Cardiac ventricle fibroblast (primary cell): ENCODE measurements at places on chromosomes 3 and 15. TPM values are rescaled to one million over a fixed set of nuclear protein-coding genes. Genes with fewer than 3 reads are reported as not detected.

The LIPC gene
- total RNA-seq, result 0.20 and 0.75 TPM in 2 replicates

The ILDR1 gene
- not detected in 2 replicates for total RNA-seq

The ZNF860 gene
- total RNA-seq, result 0.05 and 0.31 TPM in 2 replicates

The PCOLCE2 gene
- 65.1 and 68.1 TPM in 2 replicates for total RNA-seq

The GOLGA8S gene
- 0.19 and 0.39 TPM in 2 replicates for total RNA-seq

The ZDHHC19 gene
- not detected in 2 replicates for total RNA-seq

The TMOD3 gene
- 22.7 and 26.7 TPM in 2 replicates for total RNA-seq

The C3orf38 gene
- total RNA-seq, result 9.2 and 14.5 TPM in 2 replicates

The ROPN1B gene
- total RNA-seq, result not detected in 2 replicates

The HAUS2 gene
- 8.7 and 26.6 TPM in 2 replicates for total RNA-seq

The GRAMD2A gene
- total RNA-seq, result 0.05 TPM in 1 of 2 replicates, not detected in the other

The CTXND1 gene
- not detected in 2 replicates for total RNA-seq

The PRR23E gene
- not detected in 2 replicates for total RNA-seq

The TRAIP gene
- 1.1 and 7.3 TPM in 2 replicates for total RNA-seq

The CYP1A2 gene
- not detected in 2 replicates for total RNA-seq

The AADACL2 gene
- total RNA-seq, result not detected in 2 replicates

The CCDC51 gene
- 15.8 and 17.2 TPM in 2 replicates for total RNA-seq

The SLC9A9 gene
- 8.3 and 10.9 TPM in 2 replicates for total RNA-seq
